ENCODE measurements at places on chromosomes 2 and 18. TPM values are rescaled to one million over a fixed set of nuclear protein-coding genes. Genes with fewer than 3 reads are reported as not detected.

THOC1 gene
- total RNA-seq, result 69.5 TPM

HAAO gene
- total RNA-seq, result 0.63 TPM

AMMECR1L gene
- total RNA-seq, result 12.5 TPM

PUM2 gene
- total RNA-seq, result 104 TPM

PRSS56 gene
- not detected for total RNA-seq

MOGAT1 gene
- total RNA-seq, result not detected

SANBR gene
- 1.3 TPM for total RNA-seq

ZNF519 gene
- 14.9 TPM for total RNA-seq

- DNase-seq, result no peak
- H3K4me3 ChIP-seq, result no peak overlapping the region
- no peaks in the 10 kb centered on the region for H3K36me3 ChIP-seq
- H3K27ac ChIP-seq, result no peak overlapping the region
- peaks cover 13% of the 10 kb centered on the region for H3K4me1 ChIP-seq
Observed at GRCh38 chr2:215794829-215795546, 218.4 kb downstream of the MREG start.

GRCh38 chr2:11798701-11799435 lies 52.4 kb downstream of the LPIN1 start:
- H3K27ac ChIP-seq, result no peak overlapping the region
- peaks cover 36% of the 10 kb centered on the region for H3K36me3 ChIP-seq
- H3K4me1 ChIP-seq, result no peaks in the 10 kb centered on the region
- H3K4me3 ChIP-seq, result no peak overlapping the region
- DNase-seq, result no peak

DNA sequence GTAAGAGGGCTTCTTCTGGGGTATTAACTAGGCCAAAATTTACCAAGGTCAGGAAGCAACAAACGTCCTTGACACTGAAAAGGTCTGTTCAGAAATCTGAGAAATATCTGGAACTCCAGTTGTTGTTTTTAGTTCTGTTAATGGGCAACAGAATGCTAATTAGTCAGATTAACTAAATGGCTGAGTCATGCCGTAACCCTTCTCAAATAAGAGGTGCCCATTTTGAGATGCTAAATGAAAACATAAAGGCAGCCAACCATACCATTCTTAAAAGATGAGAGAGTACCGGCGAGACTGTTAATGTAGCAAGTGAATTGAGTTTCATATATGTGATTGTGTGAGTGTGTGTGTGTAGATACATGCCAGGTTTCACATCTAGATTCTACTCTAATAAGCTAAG lies 147.9 kb upstream of the GAREM1 start:
- DNase-seq, result no peak
- no peak overlapping the region for H3K27ac ChIP-seq
- no peaks in the 10 kb centered on the region for H3K36me3 ChIP-seq
- no peaks in the 10 kb centered on the region for H3K4me1 ChIP-seq
- H3K27me3 ChIP-seq, result peaks cover 9% of the 10 kb centered on the region

DNA sequence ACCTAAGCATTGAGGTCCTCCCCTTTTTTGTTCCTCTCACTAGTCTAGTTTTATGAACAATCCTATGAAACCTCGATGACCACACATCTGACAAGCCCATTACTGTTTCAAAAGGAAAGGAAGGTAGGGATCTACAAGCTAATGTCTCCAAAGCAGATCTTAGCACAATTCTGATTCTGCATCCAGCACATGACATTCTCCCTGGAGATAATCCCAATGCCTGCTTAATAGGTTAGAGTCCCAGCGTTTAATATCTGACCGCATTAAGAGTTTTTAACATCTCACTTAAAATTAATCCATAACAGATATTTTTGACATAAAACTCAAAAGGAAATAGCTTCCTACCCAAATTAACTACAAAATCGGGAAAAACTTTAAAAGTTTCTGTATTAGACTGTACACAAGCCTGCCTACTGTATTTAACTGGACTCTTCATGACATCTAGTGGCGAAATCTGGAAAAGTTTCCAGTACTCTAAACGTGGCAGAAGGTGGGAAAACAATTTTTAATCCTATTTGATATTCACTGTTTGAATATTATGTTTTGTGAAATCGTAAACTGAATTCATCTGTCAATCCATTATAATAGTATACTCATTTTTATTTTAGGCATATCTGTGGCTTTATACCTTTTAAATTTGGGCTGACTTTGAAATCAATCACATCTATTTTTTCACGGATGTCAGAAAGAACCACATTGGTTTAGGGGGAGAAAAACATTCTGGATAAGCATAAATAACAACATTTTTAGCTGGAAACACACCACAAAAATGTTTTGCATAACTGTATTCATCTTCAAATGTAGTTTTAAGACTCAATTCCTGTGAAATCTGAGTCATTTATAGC lies 62.4 kb downstream of the TXNL1 start:
- H3K4me3 ChIP-seq, result no peak overlapping the region
- no peak overlapping the region for H3K27ac ChIP-seq
- no peaks in the 10 kb centered on the region for H3K36me3 ChIP-seq
- no peak for DNase-seq
- H3K27me3 ChIP-seq, result peaks cover 5% of the 10 kb centered on the region
- H3K4me1 ChIP-seq, result no peaks in the 10 kb centered on the region

GRCh38 chr2:213733893-213734292 lies 449.6 kb downstream of the SPAG16 start:
- H3K4me3 ChIP-seq, result no peak overlapping the region
- no peak for DNase-seq
- no peaks in the 10 kb centered on the region for H3K36me3 ChIP-seq

DNA sequence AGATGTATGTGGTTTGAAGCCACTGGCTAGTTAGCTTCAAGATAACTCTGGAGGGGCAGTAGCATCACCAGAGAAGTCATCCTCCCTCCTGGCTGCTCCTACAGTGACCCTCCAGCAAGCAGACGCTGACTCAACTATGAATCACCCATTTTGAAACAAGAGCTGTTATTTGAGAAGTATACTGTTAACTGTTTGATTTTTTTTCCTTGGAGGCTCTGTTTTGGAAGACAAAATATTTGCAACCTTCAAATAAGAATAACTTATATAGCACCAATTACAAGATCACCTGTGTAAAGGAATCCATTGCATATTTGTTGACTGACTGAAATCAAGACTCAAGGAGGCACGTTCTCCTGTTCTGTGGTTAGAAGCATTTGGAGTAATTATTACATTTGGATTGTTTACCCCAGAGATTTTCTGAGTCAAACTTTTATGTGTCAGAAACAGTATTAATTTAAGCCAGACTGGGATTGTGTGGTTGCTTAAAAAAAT lies 313.8 kb downstream of the MTX2 start:
- H3K4me3 ChIP-seq, result no peak overlapping the region
- H3K36me3 ChIP-seq, result no peaks in the 10 kb centered on the region
- H3K27ac ChIP-seq, result no peak overlapping the region
- peaks cover 32% of the 10 kb centered on the region for H3K27me3 ChIP-seq

- DNase-seq, result no peak
- no peaks in the 10 kb centered on the region for H3K27me3 ChIP-seq
- no peak overlapping the region for H3K27ac ChIP-seq
- H3K4me1 ChIP-seq, result no peaks in the 10 kb centered on the region
- no peak overlapping the region for H3K4me3 ChIP-seq
Observed at GRCh38 chr2:140585016-140585415, 1545.8 kb downstream of the LRP1B start.

- H3K27ac ChIP-seq, result peak overlapping the region; percentile 98
- peak overlapping the region; percentile 99 for H3K4me3 ChIP-seq
- H3K36me3 ChIP-seq, result peaks cover 19% of the 10 kb centered on the region
- H3K4me1 ChIP-seq, result peaks cover 22% of the 10 kb centered on the region
- H3K27me3 ChIP-seq, result no peaks in the 10 kb centered on the region
Observed at GRCh38 chr2:65227020-65227455, 593 bp upstream of the ACTR2 start.

GRCh38 chr2:185181901-185182300 lies 556.7 kb upstream of the FSIP2 start:
- no peak overlapping the region for H3K4me3 ChIP-seq
- no peak for DNase-seq
- H3K27ac ChIP-seq, result no peak overlapping the region
- H3K36me3 ChIP-seq, result no peaks in the 10 kb centered on the region
- H3K4me1 ChIP-seq, result no peaks in the 10 kb centered on the region

DNA sequence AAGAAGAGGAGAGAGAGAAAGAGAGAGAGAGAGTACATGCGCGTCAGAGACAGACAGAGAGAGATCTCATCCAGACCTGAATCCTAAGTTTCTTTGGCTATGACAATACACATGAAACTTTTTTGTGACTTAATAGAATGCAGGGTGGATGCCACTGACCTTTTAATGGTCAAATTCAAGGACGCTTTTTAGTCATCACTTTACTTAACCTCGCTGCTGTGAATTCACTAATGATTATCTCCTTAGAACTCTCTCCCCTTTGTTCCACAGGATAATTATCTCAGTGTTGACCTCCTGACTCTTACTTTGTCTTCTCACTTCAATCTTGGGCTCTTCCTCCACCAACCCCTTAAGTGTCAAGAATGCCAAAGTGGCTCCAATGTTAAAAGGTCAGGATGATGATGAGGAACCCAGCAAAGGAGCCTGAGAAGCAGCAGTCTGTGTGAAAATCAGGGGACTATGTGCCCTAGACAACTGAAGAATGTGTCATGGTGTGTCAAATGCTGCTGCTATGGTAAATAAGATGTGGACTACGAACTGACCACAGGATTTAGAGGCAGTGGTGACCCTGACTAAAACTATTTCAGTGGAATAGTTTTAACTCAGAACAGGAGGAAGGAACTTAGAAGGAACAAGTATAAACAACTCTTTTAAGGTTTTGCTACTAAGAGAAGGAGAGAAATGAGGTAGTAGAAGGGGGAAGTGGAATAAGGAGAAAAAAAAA lies 382.1 kb downstream of the ZEB2 start:
- H3K27ac ChIP-seq, result no peak overlapping the region
- no peak overlapping the region for H3K4me3 ChIP-seq
- peaks cover 20% of the 10 kb centered on the region for H3K36me3 ChIP-seq
- H3K4me1 ChIP-seq, result no peaks in the 10 kb centered on the region
- H3K27me3 ChIP-seq, result no peaks in the 10 kb centered on the region
- no peak for DNase-seq

DNA sequence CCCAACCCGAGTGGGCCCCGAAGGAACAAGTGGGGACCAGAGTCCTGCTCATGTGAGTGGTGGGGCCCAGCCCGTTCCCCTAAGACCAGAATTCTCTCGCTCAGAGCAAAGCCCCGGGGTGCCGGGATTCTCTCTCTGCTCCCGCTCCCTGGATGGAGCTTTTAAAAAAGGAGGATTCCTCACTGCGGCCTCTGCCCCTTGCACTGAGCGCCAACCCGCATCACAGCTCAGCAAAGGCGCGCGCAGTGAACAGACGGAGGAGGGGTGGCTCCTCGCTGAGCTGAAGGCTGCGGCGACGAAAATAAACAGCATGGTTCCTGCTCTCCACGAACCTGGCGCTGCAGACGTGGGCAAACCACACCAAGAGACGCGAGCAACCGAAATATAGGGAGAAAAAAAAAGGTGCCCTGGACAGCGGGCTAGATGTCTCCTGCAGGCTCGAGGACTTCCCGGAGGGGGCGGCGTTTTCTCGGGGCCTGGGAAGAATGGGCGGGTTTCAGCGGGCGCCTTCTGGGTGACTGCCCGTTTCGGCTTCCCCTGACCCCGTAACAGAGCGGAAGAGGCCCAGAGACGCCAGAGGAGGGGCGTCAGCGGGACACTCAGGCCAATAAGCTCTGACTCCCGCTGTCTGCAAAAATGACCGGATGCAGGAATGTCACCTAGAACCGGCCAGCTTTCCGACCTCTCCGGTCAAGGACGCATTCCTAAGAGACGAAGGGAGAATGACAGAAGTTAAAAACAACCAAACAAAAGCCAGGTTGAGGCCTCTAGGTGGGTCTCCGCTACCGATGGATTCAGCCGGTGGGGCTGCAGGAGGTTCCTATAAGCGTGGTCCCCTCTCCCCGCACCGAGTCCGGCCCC lies 819 bp upstream of the KLF11 start:
- peak overlapping the region; percentile 83 for H3K27ac ChIP-seq
- peaks cover 4% of the 10 kb centered on the region for H3K36me3 ChIP-seq
- peak; percentile 34 for DNase-seq
- peaks cover 8% of the 10 kb centered on the region for H3K4me1 ChIP-seq

GRCh38 chr2:25635797-25636196 lies 37.6 kb downstream of the DTNB start:
- no peaks in the 10 kb centered on the region for H3K4me1 ChIP-seq
- peaks cover 18% of the 10 kb centered on the region for H3K36me3 ChIP-seq
- H3K27me3 ChIP-seq, result no peaks in the 10 kb centered on the region
- H3K4me3 ChIP-seq, result no peak overlapping the region
- H3K27ac ChIP-seq, result no peak overlapping the region
- no peak for DNase-seq

- H3K4me3 ChIP-seq, result no peak overlapping the region
- H3K4me1 ChIP-seq, result peaks cover 74% of the 10 kb centered on the region
- H3K27me3 ChIP-seq, result peaks cover 16% of the 10 kb centered on the region
- peaks cover 3% of the 10 kb centered on the region for H3K36me3 ChIP-seq
- peak; percentile 92 for DNase-seq
- H3K27ac ChIP-seq, result peak overlapping the region; percentile 6
Observed at GRCh38 chr2:241867776-241868420, 1.6 kb upstream of the RTP5 start.

DNA sequence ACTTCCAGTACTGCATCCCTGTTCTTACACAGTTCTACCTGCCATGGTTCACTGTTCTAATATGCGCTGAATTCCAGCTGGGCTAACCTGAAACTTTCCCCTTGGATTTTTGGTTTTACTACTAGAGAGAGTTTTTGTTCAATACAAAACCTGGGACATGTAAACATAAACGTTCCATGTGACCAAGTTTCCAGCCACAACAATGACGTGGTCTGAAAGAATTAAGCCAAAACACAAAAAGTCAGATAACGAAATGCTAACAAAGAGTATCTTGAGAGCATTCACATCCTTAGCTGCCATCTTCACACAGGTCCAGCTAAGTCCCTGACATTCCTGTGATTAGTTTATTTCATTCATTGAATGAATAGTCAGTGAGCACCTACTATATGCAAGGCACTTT lies 467.0 kb upstream of the PKDCC start:
- no peaks in the 10 kb centered on the region for H3K4me1 ChIP-seq
- peaks cover 1% of the 10 kb centered on the region for H3K27me3 ChIP-seq
- no peak overlapping the region for H3K27ac ChIP-seq
- no peak overlapping the region for H3K4me3 ChIP-seq

DNA sequence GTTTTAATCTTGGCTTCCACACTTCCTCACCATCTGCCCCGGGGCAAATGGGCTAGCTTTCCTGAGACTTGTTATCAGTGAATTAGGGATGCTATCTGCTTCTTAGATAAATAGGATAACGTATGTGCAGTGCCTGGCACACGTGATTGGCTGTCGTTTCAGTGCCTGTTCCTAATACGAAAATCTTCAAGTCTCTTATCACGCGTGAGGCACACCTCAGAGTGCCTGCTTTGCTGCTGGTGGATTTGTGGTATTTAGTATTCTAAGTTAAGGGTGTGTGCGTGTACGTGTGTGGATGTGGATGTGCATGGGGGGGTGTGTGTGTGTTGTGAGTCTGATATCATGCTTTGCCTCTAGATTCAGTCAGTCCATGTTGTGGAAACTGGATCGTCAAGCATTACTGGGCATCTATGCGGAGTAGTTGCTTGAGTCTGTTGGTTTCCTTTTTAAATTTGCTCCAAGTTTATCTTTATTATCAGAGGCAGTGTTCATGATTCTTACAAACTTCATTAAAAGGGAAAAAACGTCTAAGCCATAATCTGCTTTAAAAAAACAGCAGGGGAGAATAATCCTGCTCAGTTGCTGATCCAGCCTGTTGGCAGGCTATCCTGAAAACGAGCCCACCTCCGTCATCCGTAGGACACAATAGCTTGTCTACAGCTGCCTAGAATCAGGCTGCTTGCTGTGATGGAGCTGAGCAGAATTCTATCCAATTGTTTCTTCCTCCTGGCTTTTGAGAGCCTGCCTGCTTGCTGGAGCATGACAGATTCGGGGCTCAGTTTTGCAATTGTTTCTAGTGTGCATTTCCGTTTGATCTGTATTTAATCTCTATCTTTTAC lies 6.6 kb downstream of the SH3RF3 start:
- no peak overlapping the region for H3K27ac ChIP-seq
- H3K4me1 ChIP-seq, result peaks cover 58% of the 10 kb centered on the region
- no peaks in the 10 kb centered on the region for H3K36me3 ChIP-seq
- no peak overlapping the region for H3K4me3 ChIP-seq
- DNase-seq, result no peak
- H3K27me3 ChIP-seq, result peaks cover 6% of the 10 kb centered on the region

Measured in activated CD8-positive, alpha-beta T cell treated with anti-CD3 and anti-CD28 coated beads for 36 hours (primary cell).